ENCODE measurements at places on chromosomes 3 and 15.
A peak's percentile ranks its signal among the peaks of the same experiment; 100 is the strongest.

GRCh38 chr3:2934541-2934940, 175.6 kb downstream of the IL5RA start:
- no peak for DNase-seq

- DNase-seq, result no peak
Observed at GRCh38 chr3:56693750-56694149, 10.7 kb upstream of the TASOR start.

DNA sequence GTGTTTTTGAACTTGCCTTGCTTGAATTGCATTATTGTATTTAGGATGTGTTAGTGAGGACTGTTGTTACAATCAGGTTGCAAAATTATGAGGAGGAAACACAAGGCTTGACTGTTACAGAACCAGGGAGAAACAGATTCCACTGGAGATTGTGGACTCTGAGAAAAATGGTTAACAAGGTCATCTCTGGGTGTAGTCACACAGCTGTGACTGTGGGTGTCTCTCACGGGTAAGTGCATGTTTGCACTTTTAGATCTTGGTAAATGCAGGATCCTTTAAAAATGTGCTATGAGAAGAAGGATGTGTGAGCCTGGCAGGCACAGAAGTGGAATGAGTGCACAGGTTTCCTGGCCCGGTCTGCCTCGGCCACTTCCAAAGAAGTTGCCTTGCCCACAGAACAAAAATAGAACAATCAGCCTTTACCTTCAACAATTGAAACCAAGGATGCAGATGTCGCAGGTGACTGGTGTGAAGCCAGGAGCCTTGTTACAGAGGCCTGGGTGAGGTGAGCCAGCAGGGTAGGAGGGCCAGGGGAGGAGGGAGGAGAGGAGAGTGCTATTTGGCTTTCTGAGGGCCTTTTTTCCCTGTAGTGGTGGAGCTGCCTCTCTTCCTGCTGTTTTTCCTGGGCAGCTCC, 68.0 kb downstream of the ABHD5 start:
- DNase-seq, result no peak

DNA sequence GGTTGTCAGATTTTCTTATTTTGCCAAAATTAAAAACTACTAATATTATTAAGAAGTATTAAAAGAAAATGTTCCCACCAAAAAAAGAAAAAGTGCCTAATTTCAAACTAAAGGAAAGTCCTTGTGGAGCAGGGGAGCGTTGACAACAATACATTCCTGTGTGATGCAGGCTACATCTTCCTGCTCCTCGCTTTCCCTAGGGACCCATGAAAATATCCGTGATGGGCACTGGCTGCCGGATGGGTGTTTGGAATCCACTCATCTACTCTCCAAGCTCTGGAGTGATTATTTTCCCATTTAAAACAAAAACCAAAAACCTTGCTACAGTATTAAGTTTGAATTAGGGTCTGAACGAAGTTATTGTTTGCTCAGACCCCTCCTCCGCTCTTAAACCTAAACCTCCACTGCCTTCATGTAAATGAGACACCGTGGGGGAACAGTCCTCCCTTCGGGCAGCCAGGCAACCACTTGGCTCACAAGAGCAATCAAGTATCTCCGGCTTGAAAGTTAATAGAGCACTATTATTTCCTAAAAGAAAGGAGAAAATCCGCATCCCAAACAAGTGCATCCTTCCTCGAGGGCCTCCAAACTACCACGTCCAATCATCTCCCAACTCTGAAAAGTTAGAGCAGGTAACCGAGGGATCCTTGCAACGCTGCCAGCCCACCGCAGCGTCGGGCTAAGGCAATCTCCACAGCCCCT, 1.5 kb downstream of the ITGB5 start:
- DNase-seq, result peak; percentile 69

DNA sequence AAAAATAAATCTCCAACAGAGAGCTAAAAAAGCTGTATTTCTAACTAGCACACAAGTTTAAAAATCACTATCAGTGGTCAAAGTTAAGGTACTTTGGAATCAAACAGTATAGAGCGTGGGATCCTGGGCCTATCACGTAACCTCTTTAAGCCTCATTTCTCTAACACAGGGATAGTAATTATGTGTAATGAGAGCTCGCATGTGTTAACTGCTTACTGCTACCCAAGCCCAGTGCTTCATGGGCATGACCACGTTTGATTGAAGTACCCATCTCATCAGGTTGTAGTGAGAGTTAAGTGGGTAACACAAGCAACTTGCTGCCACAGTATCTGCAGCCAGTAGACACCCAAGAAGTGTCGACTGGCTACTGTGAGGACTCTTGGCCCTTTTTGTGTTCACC, 28.2 kb upstream of the NOX5 start:
- no peak for DNase-seq

DNA sequence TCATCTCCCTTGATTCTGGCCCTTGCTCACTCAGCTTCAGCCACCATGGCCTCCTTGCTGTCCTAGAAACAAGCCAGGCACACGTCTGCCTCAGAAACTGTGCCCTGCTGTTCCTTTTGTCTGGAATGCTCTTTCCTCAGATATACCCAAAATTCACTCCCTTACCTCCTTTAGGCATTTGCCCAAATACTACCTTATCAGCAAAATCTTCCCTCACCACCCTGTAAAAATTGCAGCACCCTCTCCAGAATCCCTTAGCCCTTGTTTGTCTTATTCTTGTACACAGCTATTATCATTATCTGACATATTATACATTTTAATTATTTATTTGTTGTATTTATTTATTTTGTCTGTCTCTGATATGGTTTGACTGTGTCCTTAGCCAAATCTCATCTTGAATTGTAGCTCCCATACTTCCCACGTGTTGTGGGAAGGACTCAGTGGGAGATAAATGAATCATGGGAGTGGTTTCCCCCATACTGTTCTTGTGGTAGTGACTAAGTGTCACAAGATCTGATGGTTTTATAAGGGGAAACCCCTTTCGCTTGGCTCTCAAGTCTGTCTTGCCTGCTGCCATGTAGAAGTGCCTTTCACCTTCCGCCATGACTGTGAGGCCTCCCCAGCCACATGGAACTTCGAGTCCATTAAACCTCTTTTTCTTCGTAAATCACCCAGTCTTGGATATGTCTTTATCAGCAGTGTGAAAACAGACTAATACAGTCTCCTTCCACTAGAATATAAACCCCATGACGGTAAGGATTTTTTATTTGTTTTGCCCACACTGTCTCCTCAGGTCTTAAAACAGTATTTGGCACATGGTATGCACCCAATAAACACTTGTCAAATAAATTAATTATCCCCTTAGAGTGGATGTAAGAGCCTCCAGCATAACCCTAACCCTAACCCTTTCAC, 60.0 kb upstream of the STT3B start:
- no peak for DNase-seq

- no peak for DNase-seq
Observed at GRCh38 chr3:52135332-52135731, 18.9 kb downstream of the POC1A start.

GRCh38 chr3:10942690-10943205, 49.8 kb upstream of the SLC6A1 start:
- DNase-seq, result no peak

DNA sequence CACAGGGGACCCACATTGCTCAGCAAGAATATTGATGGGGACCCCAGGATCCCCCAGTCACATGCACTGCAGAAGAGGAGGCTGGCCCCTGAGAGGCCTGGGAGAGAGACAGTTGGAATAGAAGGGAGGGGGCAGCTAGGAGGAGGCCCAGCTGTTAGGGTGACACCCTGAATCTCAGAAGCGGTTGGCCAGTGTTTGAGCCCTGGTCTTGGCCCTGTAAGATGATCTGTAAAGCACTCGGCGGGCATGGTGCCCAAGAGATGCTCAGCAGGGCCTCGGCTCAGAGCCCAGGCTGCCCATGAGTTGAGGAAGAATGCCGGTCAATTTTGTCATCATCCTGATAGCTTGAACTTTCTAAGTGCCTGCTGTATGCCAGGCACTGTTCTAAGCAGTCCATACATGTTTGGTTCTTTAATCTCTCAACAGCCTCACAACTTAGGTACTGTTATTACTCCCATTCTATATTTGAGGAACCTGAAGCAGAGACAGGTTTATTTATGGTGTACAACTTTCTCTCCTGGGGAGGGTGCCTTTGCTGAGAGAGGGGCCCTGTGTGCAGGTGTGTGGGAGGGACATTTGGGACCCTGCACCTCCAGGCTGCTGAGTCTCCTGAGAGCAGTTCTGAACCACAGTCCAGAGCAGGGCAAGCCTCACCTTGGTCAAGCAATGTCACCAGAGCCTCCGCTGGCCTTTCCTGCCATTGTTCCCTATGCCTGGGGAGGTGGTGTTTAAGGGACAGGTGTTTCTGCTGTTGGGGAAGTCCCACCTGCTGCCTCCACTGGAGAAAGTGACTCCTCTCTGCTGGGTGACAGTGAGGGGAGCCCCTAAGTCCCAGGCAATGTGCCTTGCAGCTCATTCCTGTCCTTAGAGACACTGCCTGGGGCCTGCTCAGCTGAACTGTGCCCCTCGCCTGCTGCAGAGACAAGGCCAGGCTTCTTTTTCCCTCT, 26.0 kb downstream of the SLC6A6 start:
- no peak for DNase-seq

DNA sequence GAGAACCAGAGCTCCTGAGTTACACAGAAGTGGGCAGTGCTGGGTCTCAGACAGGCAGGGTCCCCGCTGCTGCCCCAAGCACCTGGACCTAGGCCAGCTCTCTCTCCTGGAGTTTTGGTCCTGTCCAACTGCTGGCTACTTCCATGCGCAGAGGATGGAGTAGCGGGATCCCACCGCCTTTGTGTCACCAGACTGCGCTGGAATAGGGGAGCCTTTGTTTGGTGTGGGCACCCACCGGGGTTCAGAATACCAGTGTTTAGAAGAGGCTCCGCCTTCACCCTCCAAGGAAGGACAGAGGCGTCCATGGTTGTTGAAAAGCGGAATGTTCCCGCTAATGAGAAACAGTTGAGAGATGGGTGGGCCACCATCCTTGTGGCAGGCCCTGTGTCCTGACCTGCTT, 154.4 kb downstream of the DNAJB8 start:
- no peak for DNase-seq

- DNase-seq, result peak; percentile 36
Observed at GRCh38 chr15:28096670-28097431, 2.3 kb downstream of the OCA2 start.

GRCh38 chr15:74964794-74965193, 8.2 kb upstream of the RPP25 start:
- no peak for DNase-seq

DNA sequence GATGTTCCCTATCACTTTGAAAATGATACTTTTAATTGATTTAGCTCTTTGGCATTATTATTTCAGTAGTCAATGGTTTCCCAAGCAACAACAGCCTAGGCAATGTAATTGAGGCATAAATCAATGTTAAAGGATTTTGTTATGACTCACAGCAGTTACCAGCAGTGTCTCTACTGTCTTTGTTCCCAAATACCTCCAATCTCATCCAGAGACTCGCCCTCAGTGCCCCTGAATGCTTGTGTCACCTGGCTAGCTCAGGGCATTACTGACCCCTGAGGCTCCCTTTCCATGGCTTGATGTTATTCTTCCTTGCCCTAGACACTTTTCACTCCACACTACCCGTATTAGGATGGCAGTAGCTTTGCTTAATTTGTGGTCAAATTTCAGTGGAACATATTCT, 227.2 kb downstream of the SQOR start:
- DNase-seq, result no peak
